Breast epithelium (tissue), 4 donors: ENCODE measurements at places on chromosomes 3 and 15. TPM values are rescaled to one million over a fixed set of nuclear protein-coding genes. Genes with fewer than 3 reads are reported as not detected.

Gene FANCD2OS
- total RNA-seq, result not detected

Gene C3orf52
- total RNA-seq, result 8.5 TPM

DNA sequence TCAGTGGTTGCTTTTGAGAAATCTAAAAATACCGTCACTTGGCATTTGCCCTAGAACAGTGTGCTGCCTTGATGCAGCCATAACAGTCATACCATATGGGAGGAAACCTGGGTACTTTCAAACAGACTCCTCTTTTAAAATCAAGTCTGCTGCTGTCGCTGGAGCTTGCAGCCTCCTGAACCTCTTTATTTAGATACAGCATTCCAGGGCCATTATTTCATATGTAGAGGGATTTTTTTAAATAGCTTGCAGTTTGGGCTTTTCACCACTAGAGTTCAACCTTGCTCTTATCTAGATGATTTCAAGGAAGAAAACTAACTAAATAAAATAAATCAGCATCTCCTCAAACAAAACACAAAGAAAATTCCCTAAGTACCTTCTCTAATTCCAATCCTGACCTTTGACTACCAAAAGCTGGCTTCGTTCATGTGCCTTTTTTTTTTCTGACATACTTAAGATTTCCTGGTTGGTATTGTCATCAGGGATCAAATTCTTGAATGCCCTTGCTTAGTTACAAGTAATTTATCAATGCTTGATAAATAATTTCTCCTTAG is 111.6 kb downstream of the KBTBD8 start:
- DNase-seq, result no peak

DNA sequence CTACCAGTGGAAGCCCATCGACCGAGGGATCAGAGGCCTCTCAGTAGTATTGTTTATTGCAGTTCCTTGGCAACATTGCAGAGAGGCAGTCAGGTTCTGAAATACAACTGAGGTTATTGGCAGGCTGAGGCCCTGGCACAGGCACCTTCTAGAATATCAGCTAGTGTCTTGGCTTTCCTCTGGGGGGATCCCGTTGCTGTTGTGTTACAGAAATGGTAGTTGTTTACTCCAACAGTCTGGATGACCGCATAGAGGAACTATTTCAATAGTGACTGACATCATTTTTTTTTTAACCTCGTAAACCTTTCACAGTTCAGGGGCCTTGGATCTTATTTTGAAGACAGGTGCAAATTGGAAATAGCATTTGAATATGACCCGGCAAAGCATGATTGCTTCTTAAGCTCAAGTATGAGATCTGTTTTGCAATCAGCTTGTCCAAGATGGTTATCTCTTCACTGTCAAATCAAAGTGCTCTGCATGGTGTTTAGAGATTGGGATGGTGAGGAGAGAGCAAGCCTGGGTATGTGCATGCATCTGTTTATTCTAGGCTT is 63.9 kb downstream of the PGPEP1L start:
- no peak for DNase-seq

GRCh38 chr3:45024542-45025255 is 1.4 kb upstream of the CLEC3B start:
- DNase-seq, result no peak

DNA sequence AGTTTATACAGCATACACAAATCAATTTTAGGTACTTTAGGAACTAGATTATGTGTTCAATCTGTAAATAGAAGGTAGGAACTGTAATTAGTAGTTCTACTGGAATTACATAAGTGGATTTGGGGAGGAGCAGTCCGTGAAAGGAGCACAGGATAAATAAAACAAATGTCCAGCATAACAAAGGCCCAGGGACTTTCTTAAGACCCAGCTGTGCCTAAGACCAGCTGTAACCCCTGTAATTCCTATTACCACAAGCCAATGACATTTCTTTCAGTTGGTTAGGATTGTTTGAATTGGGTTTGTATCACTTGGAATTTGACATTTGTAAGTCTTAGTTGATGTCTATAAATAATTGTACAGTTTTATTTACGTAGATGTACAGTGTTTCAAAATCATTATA is 4.8 kb upstream of the ZBTB20 start:
- DNase-seq, result no peak

DNA sequence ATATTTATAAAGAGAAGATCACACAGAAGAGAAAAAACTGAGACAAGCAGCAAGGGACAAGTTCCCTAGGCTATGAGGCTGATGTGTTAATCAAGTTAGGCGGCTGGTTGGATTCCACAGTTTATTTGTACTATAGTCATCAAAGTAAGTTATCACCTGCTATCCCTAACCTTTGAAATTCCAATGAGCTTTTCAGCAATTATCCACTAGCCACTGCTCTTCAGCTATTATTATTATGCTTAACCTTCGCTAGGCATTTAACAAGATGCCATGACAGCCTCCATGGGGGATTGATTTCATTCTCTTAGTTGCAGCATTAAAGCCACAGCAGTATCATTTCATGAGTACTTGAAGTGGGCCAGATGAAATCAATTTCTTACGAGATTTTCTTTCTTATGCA is 699.5 kb upstream of the NAALADL2 start:
- no peak for DNase-seq
